Activated T-helper 1 cell treated with Interleukin-2 at 50 U/mL for 16 hours (primary cell): ENCODE measurements at places on chromosomes 3 and 15.

GRCh38 chr3:167453815-167454214 is 20.0 kb downstream of the SERPINI2 start:
- DNase-seq: no peak

GRCh38 chr15:63460210-63461155 is 43.9 kb upstream of the USP3 start:
- no peak for DNase-seq

DNA sequence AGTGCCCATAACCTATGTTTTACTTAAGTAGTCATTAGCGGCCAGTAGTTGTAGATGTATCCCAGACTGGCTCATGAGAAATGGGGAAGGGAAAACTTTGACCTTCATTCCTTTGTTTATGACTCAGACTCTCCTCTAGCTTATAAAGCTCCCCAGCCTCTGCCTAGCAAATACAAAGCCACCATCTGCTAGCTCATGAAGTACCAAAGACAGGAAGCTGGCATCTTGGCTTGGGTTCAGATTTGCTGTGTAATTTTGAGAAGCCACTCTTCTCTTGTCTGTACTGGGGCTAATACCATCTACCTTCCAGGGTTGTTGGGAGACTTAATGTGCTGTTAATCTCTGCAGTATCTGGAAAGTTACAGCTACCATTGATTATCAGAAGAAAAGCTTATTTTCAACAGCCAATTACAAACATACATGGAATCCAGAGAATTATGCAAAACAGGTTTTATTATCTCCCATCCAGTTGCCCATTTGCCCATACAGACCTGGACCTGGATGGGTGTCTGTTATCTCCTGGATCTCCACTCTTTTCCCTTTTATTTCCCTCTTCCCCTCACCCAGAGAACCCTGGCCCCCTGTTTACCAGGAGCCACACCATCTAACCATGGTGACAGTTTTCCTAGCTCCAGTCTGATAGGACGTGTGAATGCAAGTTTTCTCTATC is 153.8 kb downstream of the SEMA6D start:
- DNase-seq: no peak

GRCh38 chr15:62326460-62327011 is 161.5 kb upstream of the C2CD4B start:
- no peak for DNase-seq

DNA sequence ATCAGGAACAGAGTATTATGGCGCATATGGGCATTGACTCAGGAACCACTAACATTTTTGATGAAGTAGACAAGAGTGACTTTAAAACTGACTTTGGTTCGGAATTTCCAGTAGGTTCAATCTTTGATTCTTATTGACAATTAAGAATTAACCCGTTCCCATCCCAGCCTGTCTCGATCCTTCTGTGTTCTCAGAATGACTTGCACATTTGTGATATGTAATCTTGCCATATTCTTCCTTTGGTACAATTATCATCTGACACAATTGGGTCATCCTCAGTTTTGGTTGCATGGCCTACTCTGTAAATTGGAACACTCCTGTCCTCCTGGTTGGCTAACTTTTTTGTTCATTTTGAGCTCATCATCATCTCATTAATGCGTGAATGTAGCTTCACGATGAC is 10.5 kb downstream of the GPR171 start:
- DNase-seq: no peak

GRCh38 chr3:134211797-134212196 is 38.9 kb downstream of the RYK start:
- DNase-seq: no peak

GRCh38 chr3:113086560-113087461 is 96.0 kb downstream of the GTPBP8 start:
- DNase-seq: no peak

- no peak for DNase-seq
Measured at GRCh38 chr3:48708481-48708889, 8.5 kb downstream of the IP6K2 start.

DNA sequence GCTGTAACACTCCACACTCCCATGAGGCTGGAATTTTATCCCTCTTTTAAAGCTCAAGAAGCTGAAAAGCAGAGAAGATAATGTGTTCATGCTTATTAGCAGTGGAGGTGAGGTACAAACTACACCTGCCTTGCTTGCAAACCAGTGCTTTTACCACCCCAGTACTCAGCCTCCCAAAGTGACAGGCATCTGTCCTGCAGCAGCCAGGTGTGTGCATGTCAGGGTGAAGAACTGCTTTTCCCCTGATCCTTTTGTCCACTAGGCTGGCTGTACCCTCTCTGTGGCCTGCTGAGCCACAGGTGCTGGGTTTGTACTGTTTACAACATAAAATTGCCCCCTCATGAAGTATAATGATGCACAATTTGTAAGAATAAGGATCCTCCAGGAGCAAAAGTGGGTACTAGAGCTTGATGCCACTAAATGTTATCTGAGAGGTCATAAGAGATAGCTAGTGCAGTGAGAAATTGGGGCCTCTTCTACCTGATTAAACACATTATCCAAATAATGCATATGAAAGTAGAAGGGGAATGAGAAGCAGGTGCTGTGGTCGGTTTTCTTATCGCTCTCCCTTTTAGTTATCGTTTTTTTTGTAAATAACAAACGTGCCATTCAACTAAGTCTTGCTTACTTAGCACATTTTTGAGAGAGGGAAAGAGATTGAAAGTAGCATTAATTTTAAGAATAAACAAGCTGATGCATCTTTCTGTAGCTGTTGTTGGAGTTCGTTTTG is 39.2 kb upstream of the GADL1 start:
- DNase-seq: no peak

- no peak for DNase-seq
Measured at GRCh38 chr3:55203546-55203945, 275.7 kb upstream of the LRTM1 start.

GRCh38 chr3:45367453-45367871 is 20.9 kb upstream of the LARS2 start:
- no peak for DNase-seq
